ENCODE measurements at places on chromosomes 11 and 22. TPM values are rescaled to one million over a fixed set of nuclear protein-coding genes. Genes with fewer than 3 reads are reported as not detected.

UCP3 gene
- 1.6 TPM for total RNA-seq

ART5 gene
- total RNA-seq = 0.52 TPM

MFRP gene
- not detected for total RNA-seq

SLC37A2 gene
- total RNA-seq = 3.7 TPM

PHOX2A gene
- not detected for total RNA-seq

RTN4R gene
- 2.6 TPM for total RNA-seq

TIGD3 gene
- not detected for total RNA-seq

MAPK8IP1 gene
- 18.8 TPM for total RNA-seq

SLC22A25 gene
- total RNA-seq = not detected

DTX4 gene
- 9.9 TPM for total RNA-seq

SMTNL1 gene
- 69.9 TPM for total RNA-seq

GRAMD1B gene
- total RNA-seq = 8.9 TPM

OR2AG2 gene
- not detected for total RNA-seq

GGT1 gene
- 0.52 TPM for total RNA-seq

GSTT2 gene
- not detected for total RNA-seq

POU2AF2 gene
- total RNA-seq = not detected

GRM5 gene
- not detected for total RNA-seq

OR6T1 gene
- total RNA-seq = not detected

OOSP2 gene
- not detected for total RNA-seq

ADORA2A gene
- total RNA-seq = 10.4 TPM

MS4A3 gene
- 6.8 TPM for total RNA-seq

CDCA5 gene
- total RNA-seq = 1.0 TPM

PDGFB gene
- total RNA-seq = 8.9 TPM

PHF21B gene
- total RNA-seq = 1.0 TPM

CHORDC1 gene
- 21.4 TPM for total RNA-seq

TBX1 gene
- 4.2 TPM for total RNA-seq

NPTXR gene
- total RNA-seq = 1.6 TPM

CALCA gene
- not detected for total RNA-seq

SCO2 gene
- total RNA-seq = 0.52 TPM

NNMT gene
- total RNA-seq = 87.2 TPM

IZUMO1R gene
- not detected for total RNA-seq

OR5P2 gene
- not detected for total RNA-seq

FGF19 gene
- not detected for total RNA-seq

ART1 gene
- total RNA-seq = 2.1 TPM

OAF gene
- total RNA-seq = 13.6 TPM

MED15 gene
- 16.7 TPM for total RNA-seq

LRRC4C gene
- total RNA-seq = 2.1 TPM

E2F8 gene
- 4.2 TPM for total RNA-seq

CLDN5 gene
- 84.0 TPM for total RNA-seq
